ENCODE measurements at places on chromosomes 12 and 14.

GRCh38 chr12:26410689-26411088 lies 215.3 kb downstream of the SSPN start:
- DNase-seq, result no peak

- no peak for DNase-seq
These were observed 90.8 kb downstream of the SLC38A1 start for GRCh38 chr12:46177837-46178608.

GRCh38 chr12:75705749-75706711 lies 194.6 kb upstream of the KRR1 start:
- peak; percentile 84 for DNase-seq

GRCh38 chr12:105980533-105980932 lies 158.2 kb downstream of the NUAK1 start:
- DNase-seq, result peak; percentile 70

DNA sequence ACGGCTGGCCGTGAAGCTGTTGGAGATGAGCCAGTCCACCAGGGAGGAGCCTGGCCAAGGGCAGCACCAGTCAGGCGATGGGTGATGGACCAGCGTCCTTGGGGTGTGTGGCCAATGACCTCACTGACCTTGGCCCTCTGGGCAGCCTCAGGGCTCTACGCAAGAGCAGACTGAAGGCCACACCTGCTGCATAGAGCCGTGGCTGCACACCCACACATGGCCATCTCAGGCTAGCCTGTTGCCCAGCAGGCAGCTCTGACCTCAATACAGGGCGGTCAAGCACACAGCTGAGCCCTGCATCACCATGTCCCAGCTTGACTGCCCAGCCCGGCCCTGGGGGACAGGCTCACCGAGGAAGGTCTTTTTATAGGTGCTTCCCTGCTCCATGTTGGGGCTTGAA lies 19.2 kb downstream of the PLEK2 start:
- DNase-seq, result no peak

DNA sequence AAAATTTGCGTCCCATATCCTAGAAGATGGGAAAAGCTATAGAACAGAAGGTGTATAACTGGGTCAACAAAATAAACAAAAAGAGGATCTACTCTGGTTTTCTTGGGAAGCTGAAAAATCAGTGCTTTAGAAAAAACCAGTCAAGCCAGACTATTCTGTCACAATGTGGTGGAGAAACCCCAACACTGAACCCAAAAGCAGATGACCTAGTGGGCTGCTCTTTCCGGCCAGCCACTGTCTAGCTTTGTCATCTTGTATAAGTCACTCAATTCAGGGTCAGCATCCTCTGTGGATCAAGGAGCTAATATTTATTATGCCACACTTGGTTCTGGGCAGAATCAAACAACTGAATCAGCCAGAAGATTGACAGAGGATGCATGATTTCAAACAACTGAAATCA lies 26.6 kb upstream of the TMCC3 start:
- DNase-seq, result no peak

GRCh38 chr14:33525626-33526025 lies 425.2 kb downstream of the EGLN3 start:
- no peak for DNase-seq

- no peak for DNase-seq
These were observed 49.5 kb downstream of the SOCS2 start for GRCh38 chr12:93621986-93622385.

GRCh38 chr14:34539407-34540180 lies at the start of gene EAPP:
Gene EAPP (minus strand): TSS chr14:34539701. CDS start chr14:34539628, 73 bp downstream.
- peak; percentile 98 for DNase-seq

DNA sequence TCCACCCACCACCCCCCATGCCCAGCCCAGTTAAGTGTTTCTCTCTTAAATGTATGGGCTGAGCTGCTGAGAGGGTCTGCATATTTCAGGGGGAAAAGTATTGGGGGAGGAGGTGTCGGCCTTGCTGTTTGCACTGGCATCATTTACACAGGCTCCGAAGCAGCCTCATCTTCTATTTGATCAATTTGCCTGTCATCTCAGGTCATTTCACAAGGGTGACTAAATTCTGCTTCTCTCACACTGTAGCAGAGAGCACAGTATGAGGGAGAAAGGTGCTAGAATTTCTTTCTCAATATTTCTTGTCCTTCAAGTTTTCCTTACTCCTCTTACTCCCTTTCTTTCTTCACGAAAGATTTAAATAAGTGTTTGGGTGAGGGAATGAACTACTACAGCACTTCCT lies 135.9 kb downstream of the AACS start:
- DNase-seq, result no peak

DNA sequence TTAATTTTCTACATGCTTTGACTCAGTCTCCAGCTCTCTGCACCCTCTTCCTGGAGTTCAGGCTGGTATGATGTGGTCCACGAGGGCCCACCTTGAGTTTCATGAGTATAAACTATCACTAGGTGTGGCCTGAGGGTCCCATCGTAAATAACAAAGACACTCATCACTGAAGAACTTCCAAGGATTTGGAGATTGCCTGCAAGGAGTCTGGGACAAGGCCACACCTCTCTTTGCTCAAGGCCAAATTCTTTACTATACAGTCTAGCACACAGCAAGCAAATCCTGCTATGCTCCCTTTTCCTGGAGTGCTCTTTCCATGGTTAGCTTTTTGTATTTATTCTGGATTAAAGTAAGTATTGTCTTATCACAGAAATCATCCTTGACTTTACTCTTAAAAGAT lies 271.9 kb downstream of the SLC16A7 start:
- DNase-seq, result no peak

DNA sequence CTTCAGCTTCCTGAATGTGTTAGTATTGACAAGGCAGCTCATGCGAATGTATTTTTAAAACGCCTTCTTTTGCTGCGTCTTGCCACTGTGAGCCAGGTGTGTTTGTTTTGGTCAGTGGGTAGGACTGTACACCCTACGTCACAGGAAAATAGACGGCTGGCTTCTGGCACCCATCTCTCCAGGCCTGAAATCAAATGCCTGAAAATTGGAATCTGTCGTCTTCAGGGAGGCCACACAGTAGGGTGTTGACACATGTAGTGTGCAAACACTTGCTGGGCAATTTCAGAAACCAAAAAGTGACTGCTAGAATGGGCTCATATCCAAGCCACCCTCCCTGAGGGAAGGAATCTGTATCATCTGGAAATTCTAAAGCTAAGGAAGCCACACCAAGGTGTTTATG lies 209.3 kb downstream of the TTC8 start:
- DNase-seq, result no peak

- no peak for DNase-seq
These were observed 165.8 kb downstream of the CALM1 start for GRCh38 chr14:90562652-90563051.

GRCh38 chr12:125125271-125125670 lies 60.0 kb downstream of the AACS start:
- no peak for DNase-seq

DNA sequence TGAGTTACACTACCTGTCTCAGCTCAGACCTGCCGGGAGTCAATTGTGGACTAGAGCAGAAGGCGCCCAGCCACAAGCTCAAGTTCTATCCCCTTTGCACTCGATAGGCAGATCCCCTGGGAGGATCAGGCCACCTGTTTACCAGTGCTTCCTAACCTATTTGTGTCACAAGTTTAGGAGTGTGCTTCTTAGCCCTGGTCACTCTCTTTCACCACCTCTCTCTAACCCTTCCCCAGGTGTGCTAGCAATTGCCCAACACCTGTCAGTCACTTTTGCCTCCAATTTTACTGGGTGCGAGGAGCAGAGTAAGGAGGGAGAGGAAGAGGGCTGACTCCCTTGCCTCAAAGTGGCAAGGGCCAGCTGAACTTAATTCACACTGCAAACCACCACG lies 745 bp upstream of the NAA30 start:
- DNase-seq, result peak; percentile 33

- no peak for DNase-seq
These were observed 207.2 kb downstream of the TMTC2 start for GRCh38 chr12:82893896-82894295.

DNA sequence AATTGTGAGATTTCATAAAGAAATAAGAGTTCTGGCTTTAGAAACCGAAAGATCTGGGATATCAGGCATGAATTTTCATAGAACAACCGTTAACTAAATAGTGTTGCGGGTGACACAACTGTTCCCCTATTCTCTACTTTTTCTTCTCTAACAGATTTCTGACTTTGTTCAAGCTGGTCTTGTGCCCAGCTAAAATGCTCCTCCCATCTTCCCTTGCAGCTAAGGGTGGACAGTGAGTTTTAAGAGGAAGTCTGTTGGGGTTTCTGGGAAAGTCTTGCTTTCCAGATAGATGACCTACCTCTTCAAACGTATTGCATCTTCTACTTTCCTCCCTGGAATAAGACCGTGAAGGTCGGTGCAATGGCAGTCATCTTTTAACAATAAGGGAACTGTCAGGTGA lies 18.7 kb downstream of the CCDC63 start:
- DNase-seq, result no peak

DNA sequence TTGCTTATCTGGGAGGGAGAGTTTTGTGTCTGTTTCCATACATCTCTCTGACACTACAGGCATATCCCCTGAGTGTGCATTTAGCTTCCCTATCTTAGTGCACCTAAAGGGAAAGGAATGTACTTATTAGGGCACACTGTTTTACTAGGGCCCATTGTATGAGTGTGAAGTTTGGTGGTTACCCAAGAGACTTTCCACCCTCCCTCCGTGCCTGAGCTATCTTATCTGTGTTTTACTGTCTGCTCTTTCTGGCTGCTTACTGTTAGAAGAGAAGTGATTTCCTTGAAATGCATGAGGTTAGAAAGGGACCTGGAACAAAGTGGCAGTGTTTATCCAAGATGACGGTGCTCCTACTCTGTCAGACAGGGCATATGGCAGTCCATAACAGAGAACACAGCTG lies 8.5 kb upstream of the SVOP start:
- no peak for DNase-seq

- DNase-seq, result no peak
These were observed 182.0 kb upstream of the NAV3 start for GRCh38 chr12:77648716-77649115.

DNA sequence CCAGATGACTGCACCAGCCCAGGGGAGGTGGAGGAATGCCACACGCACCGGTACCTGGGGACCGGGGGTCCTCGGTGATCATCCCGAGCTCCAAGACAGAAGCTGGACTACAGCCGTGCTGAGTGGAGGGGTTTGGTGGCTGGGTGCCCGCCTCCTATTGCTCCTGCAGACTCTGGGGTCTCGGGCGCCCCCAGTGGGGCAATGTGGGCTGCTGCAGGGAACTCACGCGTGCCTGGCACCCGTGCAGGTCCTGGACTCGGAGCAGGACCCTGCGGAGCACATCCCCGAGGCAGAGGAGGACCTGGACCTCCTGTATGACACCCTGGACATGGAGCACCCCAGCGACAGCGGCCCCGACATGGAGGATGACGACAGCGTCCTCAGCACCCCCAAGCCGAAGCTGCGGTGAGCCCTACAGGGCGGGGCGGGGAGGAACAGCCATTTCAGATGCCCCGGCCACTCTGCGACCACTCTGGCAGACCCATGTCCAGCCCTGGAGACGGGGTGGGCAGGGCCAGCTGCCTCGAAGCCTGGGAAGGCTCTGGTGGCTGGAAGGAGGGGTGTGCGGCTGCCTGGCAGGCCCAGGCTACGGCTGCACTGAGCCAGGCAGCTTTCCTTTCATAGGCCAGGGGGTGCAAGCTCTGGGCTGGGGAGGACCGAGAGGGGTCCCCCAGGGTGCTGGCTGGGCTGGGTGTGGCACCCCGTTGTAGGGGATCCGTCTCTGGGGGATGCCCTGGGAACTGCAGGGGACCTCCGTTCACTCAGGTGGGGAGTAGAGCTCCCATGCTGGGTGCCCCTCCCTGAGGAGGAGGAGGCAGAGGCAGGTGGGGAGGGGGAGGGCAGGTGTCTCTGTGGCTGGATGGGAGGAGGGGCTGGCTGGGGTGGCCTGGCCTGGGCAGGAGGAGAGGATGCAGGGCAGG lies 21.6 kb upstream of the TEX22 start:
- no peak for DNase-seq

- peak; percentile 36 for DNase-seq
These were observed 468.3 kb downstream of the AACS start for GRCh38 chr12:125533434-125534029.

DNA sequence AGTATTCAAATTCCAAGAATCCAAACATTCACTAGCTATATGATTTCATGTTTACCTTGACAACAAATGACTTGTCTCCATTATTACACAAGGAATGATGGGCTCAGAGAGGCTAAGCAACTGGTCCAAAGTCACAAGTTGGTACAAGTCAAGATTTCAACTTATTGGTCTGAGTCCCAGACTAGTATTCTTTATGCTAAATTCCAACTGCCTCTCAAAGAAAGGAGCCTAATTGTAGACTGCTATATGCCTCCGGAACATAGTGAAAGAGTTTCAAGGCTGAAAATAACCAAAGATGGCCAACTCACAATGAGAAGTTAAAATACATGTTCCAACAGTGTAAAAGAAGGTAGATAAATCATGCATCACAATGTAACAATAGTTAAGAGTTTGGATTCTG lies 7.5 kb downstream of the BTG1 start:
- no peak for DNase-seq

DNA sequence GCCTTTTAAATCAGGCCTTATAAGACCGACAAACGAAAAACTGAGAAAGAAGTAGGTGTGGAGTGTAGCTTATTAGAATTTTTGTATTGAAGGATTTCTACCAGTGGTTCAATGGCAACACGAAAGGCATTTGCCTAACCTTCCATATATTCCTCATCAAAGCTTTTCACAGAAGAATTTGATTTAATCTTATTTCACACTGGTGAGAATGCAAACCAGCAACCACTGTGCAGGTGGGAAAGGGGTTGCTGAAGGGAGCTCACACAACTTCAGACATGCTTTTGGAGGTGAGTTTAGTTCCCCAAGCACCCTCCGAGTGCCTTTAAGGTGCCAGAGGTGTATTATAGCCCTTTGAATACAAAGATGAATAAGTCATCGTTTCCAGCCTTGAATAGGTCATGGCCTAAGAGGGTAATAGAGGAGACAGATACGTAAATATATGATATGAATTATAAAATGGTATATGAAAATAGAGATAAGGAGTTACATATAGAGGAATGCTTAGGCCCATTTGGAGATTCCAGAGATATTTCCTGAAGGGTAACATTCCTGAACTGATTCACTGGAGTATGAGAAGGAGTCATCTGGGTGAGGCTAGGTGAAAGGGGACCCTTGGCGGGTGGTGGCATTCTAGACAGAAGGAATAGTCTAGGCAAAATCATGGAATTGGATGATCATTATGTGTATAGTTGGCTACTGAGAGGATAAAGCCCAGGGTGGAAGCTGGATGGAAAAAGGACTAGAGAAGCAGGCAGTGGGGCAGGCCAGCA lies 6.4 kb downstream of the ERP27 start:
- DNase-seq, result no peak

- peak; percentile 88 for DNase-seq
These were observed 50.0 kb upstream of the STON2 start for GRCh38 chr14:81450100-81450531.

GRCh38 chr12:3275171-3276041 lies 198.2 kb downstream of the TSPAN9 start:
- peak; percentile 76 for DNase-seq

DNA sequence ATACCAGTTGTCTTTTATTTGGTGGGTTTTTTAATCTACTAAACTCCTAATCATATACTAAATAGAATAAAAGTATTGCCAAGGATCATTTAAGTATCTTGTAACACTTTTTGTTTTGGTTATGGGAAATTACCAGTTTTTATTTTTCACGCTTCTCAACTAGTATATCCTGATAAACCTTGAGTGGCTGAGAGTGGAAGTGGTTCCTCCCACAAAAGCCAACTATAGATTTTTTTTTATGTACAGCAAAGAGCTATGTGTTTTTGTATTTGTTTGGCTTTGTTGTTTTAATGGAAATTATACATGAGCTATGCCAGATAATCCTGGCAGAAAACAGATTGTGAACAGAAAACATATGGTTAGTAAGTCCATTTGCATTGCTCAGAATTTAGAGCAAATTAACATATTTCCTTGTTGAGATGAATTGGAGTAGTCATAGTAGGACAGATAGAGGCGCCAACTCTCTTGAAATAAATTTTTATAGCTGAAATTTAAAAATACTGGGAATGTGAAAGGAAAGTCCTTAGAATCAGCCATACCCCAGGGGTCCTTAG lies 60.9 kb upstream of the PSMA6 start:
- DNase-seq, result no peak

All from left hindlimb (tissue), 1 donor.